ENCODE measurements at places on chromosomes 6 and 20. TPM values are rescaled to one million over a fixed set of nuclear protein-coding genes. Genes with fewer than 3 reads are reported as not detected.

DNA sequence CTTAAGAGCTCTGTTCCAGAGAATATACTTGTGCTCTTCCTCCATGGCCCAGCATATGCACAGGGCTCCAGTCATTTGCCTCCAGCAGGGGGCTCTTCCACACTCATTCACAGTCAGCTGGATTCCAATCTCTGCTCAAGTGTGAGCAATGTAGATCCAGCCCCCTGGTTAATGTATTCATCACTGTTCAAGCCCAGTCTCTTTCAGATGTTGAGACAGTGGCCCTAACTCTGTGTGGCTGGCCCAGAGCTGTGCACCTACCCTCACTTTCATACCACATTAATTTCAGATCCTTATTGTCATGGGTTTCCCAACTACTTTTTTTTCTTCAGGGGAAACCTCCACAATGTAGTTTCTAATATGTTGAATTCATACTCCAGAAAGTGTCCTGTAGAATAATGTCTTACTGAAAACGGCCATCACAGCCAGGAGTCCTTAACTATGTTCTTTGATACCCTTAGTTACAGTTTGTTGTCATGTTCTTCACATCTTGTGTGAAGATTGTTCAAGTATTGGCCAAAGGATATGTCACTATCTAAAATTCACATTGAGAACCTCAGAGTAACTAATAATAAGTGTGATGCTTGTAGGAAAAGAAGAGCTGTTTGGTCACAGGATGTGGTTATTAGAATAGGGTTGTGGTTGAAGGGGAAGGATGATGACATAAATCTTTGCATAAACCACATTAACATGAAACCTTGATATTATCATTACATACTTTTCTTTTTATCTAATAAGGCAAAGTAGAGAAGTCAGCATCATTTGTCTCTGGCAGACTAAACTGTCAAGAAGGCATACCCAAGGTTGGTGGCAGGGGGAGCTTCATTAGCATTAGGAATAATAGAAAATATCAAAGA, 14.4 kb upstream of the HLA-DQA1 start:
- DNase-seq, result no peak

PPP1R11 gene
- polyA plus RNA-seq, result 28.0 TPM

- no peak for DNase-seq
Observed at GRCh38 chr20:8633366-8633765, 435.5 kb upstream of the PLCB4 start.

DNA sequence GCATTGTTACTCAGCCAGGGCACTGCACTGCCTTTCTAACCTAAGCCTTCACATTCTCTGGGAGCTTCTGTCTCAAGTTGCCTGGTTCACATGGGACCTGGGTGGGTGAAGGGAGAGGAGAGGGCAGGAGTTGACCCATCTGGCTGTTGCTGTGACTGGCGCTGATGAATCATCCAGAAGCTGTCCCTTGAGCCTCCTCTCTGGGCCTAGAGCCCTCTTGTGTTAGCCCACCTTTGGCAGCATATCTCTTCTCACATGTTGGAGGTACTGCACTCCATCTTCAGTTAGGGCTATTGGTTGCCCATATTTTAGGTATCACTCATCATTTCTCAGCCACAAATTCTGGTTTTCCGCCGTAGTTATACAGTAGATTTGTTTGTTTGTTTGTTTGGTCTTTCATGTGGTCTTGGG, 19.8 kb downstream of the XRN2 start:
- no peak for DNase-seq

TM9SF4 gene
- polyA plus RNA-seq, result 38.5 TPM

DNA sequence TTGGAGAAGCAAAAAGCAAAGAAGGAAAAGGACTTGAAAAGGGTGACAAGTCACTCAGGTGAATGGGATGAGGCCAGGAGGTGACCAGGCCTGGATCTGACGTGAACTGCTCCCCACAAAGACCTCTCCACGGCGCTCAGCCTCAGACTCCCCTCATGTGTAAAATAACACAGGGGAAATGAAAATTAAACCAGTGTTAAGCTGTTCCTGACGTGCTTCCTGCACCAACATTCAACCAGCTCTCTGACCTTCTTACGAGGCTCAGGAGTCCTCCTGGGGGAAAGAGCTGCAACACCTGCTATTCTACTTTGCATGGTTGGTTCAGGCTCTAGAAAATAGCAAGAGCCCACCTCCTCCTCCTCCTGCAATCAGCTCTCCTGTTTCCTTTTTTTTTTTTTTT, 256.7 kb downstream of the ATXN1 start:
- no peak for DNase-seq

SCRT2 gene
- not detected for polyA plus RNA-seq

DNA sequence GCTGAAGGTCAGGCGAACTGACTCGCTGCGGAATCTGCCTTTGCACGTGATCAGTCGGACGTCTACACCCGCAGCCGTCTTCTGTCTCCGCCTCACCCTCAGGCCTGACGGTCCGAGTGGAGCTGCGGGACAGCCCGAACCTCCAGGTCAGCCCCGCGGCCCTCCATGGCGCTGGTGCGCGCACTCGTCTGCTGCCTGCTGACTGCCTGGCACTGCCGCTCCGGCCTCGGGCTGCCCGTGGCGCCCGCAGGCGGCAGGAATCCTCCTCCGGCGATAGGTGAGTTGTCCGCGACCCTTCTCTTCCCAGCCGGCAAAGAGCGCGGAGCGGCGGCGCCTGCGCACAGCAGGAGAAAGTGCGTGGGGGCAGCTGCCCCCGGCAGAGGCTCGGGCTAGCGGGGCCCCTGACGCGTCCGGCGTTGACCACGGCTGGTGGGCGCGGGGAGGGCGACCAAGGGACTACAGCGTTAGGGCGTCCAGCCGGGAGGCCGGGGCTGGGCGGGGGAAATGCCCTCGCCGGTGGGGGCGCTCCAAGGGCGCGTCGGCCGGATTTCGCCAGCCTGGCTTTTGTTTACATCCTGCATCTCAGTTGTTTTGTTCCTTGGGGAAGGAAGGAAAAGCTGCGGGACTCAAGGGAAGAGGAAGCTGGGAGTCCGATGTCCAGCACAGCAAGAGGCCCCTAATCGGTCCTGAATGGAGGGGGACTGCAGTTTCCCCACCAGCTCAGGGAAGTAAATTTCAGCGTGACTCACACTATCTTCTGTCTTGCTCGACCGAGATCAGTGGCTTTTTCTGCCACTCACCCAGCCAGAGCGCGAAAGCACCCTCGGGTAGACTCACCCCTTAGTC, at the start of gene SMPDL3A:
Gene SMPDL3A, plus strand, starts transcription at position 77 of the 846 bp plus-strand sequence. Its CDS starts 89 bp downstream, at position 166.
- DNase-seq, result peak; percentile 20

DNA sequence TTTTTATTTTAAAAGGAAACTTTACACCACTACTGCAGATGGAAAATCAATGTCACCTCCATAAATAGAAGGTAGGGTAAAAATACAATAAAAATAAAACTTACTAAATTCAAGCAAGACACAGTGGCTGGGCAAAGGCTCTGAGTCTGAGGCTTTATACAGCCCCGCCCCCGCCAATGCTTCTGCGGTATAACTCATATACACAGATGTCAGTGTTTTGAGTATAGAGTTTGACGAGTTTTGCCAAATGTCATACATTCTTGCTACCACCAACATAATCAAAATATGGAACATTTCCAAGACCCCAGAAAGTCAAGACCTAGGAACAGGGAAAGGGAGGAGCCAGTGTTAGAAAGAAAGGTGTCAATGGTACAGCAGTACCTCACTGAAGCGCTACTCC, 12.8 kb downstream of the NFATC2 start:
- no peak for DNase-seq

DNA sequence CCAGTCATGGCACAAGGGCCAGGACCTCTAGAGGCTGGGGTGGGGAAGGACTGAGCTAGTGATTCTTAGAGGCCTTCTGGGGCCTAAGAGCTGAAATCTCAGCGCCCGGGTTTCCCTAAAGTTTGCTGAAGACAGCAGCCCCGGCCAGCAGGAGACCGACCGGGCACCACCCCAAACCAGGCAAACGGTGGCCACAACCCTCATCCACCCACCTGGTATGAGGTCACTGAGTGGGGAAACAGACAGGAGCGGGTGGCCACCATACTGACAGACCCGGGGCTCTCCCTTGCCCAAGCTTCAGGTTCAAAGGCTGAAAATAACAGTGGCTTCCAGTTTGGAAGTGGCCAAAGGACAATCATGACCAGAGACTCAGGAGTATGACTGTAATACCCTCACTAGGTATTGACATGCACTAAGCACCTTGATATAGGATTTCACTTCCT, 35.0 kb upstream of the ID1 start:
- DNase-seq, result no peak

GRCh38 chr6:170393807-170394399, 87.3 kb downstream of the FAM120B start:
- DNase-seq, result no peak

GRCh38 chr20:59526242-59527225, 77.8 kb upstream of the PHACTR3 start:
- DNase-seq, result no peak

PACRG gene
- polyA plus RNA-seq, result 2.1 TPM

DNA sequence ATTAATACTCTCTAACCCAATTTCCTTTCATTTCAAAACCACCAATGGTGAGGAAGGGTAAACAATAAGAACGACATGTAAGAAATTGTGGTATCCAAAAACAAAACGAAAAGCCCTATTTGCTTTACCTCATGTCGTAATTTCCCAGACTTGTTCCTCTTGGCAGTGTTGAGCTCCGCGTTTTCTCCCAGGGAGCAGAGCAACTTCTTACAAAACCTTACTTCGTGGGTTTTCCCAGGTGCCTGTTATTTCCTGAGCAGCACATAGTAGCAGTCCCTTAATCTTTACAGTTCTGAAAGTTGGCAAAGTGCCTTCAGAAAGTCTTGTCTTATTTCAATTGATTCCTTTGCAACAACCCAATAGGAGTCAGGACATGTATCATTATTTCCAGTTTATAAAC, 207.9 kb upstream of the MARCKS start:
- DNase-seq, result no peak

DNA sequence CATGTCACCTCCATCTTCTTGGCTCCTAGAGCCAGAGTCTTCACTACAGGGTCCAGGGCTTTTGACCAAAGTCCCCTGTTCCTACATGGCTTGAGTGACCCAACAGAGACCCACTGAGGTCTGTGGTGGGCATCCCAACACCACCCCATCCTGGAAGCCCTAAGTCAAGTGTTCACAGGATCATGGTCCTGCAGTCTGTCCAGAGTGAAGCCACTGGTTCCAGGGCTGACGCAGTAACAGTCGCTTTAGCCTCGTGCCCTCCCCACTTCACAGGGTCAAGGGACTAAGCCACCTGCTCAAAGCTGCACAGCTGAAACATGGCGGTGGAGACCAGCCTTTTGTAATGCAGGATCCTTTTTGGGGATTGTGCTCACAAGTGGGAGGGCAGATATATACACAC, 133.9 kb downstream of the JPH2 start:
- no peak for DNase-seq

DNA sequence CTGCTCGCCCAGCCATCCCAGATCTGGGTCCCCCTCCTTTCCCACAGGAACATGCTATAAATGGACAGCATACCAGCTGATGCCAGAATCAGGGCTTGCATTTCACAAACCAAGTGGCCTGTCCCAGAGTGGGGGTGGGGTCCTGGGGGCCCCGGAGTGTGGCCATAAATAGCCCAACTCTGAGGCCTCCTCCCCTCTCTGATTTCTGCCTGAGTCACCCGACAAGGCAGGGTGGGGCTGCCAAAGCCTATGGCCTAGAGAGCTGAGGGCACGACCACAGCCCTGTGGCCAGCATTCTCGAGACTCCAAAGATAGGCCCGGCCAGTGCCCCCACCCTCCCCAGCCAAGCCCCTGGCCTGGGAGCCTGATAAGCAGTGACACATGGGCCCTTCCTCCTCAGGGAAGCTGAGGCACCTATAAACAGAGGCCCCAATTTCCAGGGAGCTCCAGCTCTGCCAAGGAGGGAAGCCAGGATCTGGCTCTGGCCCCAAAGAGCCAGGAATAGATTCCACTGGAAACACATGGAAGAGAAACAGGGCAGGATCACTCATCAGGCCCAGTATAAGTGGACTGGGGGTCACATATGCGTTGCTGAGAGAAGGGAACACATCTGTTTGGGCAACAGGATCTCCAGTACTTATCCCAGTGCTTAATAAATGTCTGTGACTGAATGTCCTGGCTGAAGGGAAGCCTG, 20.3 kb downstream of the SNTA1 start:
- no peak for DNase-seq

RAB44 gene
- 0.05 TPM for polyA plus RNA-seq

- DNase-seq, result no peak
Observed at GRCh38 chr6:101085327-101085726, 204.2 kb upstream of the ASCC3 start.

SERPINB1 gene
- 12.8 TPM for polyA plus RNA-seq

GRCh38 chr6:35046103-35046502, 95.0 kb downstream of the TCP11 start:
- no peak for DNase-seq

DNA sequence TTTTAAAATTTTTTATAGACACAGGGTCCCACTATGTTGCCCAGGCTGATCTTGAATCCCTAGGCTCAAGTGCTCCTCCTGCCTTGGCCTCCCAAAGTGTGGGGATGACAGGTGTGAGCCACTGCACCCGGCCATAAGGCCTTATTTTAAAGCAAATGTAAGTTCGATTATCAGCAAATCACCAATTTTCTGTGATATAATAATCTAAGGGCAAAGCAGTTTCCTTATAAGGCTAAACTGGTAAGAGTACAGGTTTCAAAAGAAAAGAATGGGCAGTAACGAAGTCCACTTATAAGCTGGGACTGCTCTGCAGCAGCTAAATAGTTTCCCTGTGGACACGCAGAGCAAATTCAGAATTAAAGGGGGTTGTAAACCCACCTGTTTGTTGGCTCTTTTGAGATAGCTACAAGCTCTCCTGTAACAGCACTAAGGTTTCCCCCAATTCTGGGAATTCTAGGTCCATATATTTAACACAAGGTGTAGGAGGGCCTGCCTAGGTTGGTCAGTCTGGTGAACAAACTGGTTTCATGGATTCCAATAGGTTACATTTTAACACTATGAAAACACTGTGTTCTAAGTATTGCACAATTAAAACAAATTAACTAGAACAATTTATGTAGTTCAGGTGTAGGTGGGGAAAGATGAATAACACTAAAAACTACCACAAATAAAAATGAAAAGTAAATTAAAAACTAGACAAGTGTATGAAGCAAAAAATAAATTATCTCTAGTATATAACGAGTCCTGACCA, 26.3 kb downstream of the LHFPL5 start:
- DNase-seq, result no peak

DNA sequence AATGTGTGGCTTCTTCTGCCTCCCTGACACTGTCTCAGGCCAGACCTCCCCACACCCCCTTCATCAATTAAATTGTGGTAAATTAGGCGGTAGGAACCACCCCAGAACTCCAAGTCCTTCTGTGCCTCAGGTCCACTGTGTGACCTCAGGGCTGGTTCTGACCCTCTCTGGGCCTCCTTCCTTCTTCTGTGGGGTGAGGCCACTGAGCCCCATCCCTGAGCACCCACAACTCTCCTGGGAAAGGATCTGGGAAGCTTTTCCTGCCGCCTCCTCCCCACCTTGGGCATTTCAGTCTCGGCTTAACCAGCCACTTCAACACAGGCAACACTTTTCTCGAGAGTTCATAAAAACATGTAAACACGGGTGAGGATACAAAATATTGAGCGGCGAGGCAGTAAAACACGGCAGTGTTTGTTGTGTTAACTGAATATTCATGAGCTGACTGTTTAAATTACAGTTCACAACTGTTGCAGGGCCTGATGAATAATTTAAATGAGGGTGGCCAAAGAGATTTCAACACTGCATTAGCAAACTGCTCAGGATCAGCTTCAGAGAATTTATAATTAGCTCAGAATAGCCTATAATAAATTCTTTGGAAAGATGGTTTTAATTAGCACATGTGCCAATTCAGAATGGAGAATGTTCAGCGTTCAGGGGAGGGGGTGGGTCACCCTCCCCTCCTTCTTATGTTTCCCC, 112.1 kb downstream of the TOX2 start:
- DNase-seq, result no peak

SIRPB2 gene
- 1.6 TPM for polyA plus RNA-seq

NRN1 gene
- 28.1 TPM for polyA plus RNA-seq

- DNase-seq, result no peak
Observed at GRCh38 chr20:47358672-47359529, 2.4 kb upstream of the ZMYND8 start.

GRCh38 chr6:87731818-87732661, 30.0 kb upstream of the AKIRIN2 start:
- DNase-seq, result peak; percentile 36

Data from forelimb muscle (tissue), 1 donor.